ENCODE measurements at places on chromosomes 3 and 15.

DNA sequence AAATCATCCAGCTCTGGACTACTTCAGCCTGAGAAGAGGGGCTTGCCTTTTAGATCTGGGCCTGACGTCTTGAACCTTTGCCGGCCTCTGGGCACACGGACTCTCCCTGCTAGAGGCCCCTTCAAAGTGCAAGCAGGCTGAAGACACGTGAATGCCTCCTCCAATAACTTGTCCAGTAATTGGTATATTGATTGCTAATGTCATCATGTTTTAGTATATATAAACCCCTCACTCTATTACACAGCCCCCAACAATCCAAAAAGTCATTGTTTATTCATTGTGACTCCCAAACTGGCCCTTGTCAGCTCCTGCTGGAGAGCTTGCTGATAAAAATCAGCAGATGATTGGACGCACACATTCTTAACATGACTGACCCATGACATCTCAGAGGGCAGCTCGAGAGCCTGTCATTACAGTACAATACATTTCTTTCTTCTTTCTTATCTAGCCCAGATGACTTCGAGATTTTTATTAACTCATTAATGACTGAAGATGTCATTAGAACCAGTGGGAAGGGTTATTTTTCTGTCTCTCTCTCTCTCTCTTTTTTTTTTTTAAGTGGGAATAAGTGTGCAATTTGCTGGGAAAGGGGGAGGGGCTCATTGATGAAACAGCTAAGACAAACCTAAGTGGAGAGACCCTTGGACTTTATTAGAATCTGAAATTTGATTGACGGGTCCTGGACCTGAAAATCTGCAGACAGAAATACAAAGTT lies 65.5 kb upstream of the NR2F2 start:
- DNase-seq, result no peak

DNA sequence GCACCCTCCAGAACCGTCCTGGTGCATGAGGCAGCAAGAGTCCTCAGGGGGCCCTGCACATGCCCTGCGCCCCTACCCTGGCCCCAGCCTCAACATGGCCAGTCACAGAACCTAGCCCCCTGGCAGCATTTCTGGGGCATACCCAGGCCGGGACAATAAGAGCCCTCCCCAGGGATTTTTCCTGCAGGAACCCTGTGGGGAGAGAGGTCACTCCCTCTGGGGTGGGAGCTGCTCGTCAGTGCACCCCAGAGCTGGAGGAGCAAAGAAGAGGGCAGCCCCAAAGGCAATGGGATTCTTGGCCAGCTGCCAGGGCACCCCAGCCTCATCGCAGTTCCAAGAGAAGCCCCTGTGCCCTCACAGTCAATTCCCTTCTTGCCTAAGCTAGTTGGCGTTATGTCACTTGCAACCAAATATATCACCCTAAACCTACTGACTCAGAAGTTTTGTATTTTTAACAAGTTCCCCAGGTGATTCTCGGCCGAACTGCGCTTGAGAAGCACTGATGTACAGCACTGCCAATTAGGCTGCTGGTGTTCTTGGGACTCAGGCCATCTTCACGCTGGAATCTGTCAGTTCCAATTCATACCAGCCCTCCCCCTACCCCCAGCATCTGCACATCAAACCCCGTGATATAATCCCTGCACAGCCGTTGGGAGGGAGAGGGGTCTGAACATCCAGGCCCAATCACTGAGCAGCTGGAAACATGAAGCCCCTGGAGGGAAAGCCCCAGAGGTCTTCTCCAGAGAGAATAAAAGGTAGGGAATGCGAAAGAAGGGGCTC lies 87.5 kb upstream of the PRR20G start:
- DNase-seq, result no peak

DNA sequence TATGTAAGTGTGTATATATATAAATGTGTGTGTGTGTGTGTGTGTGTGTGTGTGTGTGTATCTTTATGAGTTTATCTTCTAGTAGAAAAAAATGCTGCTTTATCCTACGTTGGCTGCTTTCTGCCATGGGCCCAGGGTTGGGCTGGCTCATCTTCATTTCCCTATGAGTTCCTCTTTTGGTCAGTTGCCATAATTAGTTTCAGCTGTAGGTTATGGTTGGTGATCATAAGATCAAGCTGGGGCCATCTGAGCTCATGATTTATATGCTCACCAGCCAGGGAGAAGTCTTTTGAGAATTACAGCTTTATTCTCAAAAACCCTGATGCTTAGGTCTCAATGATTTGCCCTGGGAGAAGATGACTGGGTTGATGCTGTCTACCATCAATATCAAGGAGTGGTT lies 775.8 kb upstream of the ARPP21 start:
- no peak for DNase-seq

DNA sequence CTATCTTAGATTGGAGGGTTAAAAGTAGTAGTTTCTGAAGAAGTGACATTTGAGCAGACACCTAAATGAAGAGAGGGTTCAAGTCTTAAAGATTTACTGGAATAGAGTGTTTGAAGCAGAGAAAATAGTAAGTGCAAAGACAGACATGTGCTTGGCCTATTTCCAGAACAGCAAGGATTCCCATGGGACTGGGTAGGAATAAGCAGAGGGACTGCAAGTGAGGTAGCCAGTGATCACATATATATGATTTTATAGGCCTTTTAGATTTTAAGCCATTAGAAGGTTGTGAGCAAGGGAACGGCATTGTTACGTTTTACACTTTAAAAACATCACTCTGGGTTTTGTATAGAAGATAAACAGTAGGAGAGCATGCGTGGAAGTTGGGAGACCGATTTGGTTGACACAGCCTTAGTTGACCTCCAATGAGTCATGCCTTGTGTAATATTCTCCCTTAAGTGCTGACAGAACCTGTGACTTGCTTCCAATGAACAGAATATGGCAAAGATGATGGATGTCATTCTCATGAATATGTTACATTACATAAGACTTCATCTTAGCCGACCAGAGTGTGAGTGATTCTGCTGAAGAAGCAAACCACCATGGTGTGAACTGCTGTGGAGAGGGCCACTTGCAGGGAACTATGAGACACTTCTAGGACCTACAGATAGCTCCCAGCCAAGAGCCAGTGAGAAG lies 37.1 kb upstream of the SLC4A7 start:
- no peak for DNase-seq

GRCh38 chr15:62566248-62566647 lies 401.2 kb upstream of the C2CD4B start:
- DNase-seq, result no peak

DNA sequence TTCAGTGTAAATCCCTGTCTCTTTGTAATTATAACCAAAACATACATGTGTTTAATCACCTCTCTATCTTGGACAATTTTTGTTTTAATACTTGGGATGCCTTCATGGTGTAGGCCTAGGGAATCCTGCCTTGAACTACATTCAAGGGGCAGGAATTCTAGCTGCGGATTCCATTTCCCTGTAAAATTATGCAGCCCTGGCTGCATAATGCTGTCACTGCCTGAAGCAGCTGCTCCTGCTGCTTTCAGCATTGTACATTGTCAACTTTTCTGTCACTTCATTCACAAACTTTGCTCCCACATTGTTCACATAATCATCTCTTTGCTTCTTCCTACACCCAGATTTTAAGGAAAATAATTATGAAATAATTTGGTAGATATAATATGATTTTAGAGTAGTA lies 638.7 kb downstream of the RBMS3 start:
- DNase-seq, result no peak

DNA sequence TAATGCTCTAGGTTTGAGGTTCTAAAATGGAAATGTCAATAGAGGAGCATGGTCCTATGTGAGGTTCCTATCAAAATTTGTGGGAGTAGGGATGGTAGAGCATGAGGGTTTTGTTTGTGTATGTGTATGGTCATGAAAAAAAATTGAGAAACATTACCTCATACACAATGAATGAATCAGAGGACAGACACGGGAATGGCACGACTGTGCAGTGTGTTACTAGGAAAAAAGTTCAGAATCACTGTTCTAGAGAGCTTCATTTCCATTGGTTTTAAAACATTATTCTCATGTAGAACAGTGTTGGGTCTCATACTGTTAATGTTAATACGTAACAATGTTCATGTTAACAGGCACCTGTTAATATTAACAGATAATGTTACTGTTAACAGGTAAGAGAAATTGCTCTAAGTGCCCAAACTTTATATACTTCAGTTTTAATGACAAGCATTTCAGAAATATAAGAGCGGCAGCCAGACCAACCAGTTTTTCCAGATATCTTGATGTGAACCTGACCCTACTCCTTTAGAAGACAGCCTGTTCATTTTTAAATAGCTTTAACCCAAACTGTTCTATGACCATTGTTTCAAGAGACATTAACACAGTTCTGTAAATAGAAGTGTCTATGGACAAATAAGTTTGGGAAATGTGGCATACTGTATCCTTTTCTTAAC lies 48.0 kb downstream of the SLC15A2 start:
- DNase-seq, result no peak

GRCh38 chr15:81000144-81000623 lies 539 bp upstream of the TLNRD1 start:
- no peak for DNase-seq

GRCh38 chr3:48428572-48429316 lies 1.1 kb downstream of the PLXNB1 start:
- DNase-seq, result no peak

GRCh38 chr3:158452334-158452733 lies 118.7 kb upstream of the MLF1 start:
- DNase-seq, result no peak

GRCh38 chr3:162558016-162558415 lies 1061.4 kb downstream of the OTOL1 start:
- DNase-seq, result no peak

GRCh38 chr3:31862666-31863279 lies 118.3 kb downstream of the OSBPL10 start:
- no peak for DNase-seq

- no peak for DNase-seq
Measured at GRCh38 chr3:127066635-127067034, 83.7 kb downstream of the PLXNA1 start.

DNA sequence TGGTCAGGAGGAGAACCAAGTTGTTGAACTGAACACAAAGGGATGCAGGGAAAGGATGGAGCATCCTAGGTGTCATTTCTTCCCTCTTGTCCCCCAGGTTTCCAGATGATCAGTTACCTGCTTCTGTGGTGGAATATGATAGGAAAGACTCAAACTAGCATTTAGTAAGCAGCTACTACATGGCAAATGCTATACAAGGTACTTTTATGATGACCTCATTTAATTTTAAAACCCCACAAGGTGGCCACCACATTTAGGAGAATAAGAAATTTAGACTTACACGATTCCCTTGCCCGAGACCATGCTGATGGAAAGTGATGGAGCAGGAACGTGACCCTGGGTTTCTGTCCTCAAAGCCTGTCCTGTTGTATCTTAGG lies 40.9 kb downstream of the CCR4 start:
- no peak for DNase-seq

GRCh38 chr3:74808506-74809275 lies 194.2 kb upstream of the CNTN3 start:
- DNase-seq, result no peak

DNA sequence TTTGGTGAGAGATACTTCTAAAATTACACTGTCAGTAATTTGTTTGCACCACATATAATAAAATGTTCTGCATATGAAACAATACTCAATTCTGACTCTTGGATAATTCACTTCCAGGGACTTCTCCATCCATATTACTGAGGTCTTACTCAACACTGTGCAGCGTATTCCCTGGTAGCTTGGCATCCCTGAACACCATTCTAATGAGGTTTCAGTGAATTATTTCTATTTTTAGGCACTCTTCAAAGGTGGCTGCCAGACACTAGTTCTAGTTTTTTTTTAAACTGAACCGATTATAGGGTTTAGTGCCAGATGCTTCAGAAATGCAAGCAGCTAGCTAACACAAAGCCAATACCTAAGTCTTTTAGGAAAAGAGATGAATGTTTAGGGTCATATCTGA lies 283.3 kb downstream of the FEZF2 start:
- DNase-seq, result no peak

DNA sequence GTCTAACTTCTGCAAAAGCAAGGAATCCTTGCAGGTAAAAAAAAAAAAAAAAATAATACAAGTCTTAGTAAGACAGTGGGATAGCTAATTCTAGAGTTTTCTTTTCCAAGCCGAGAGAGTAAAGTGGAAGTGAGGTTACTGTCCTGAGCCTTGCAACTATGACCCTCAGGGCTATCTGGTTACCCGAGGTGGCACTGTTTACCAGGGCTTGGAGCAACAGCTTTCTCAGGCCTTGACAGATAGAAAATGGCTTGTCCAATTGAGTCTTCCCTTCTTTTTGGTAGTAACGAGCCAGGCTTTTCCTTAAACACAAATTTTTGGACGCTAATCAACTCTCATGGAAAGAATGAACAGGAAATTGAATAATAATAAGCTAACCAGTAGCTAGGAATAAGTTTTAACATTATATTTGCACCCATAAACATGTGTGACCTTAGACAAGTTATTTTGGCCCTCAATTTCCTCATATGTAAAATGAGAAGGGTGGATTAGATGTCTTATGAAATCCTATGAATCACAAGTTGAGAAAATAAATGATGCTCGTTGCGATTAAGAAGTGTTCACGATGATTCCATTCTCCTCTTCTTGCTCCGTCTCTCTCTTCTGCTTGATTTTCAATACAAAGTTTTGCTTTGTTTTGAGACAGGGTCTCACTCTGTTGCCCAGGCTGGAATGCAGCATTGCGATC lies 236.9 kb upstream of the KBTBD8 start:
- DNase-seq, result no peak

DNA sequence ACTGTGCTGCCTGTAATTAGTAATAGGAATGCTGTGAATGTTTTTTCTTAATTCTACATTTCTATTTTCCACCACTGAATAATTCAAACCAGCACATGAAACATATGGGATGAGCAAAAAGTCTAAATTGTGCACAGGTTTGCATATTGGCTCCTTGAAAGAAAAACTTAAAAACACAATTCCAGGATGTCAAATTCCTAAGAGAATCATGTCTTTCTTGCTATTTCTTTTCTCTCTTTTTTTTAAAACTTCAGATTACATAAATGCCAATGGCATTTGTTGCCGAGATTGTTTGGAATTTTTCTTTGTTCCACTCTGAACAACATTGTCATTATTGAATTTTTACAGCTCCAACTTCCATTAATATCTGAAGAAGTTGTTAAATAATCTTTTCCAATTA lies 60.8 kb downstream of the VGLL3 start:
- DNase-seq, result no peak

DNA sequence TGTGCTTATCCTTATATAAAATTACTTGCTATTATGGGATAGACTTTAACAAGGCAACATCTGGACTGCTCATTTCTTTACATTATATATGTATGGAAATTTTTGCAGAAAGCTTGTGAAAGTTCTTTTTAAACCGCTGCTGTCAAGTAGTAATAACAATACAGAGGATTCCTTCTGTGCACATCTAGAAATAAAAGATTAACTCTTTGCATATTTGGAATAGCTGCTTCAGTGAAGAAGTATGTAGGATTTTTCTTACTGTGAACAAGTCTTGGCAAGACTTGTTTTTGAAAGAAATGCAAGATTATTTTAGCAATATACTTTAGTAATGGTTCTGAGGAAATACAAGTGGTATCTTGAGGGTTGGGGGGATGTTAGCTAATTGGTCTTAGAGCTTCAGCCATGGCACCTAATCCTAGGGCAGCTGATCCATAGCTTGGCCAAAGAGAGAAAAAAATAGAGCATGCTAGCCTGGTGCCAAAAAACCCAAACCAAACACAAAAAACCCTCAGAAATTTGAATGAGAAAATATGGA lies 4.3 kb downstream of the PRKCI start:
- no peak for DNase-seq

Data from stimulated activated CD4-positive, alpha-beta T cell treated with anti-CD3 and anti-CD28 coated beads, Interleukin-1b, Interleukin-23, amount 100 ng/mL, for 1 hour (primary cell).